ENCODE measurements at places on chromosomes 7 and 10. TPM values are rescaled to one million over a fixed set of nuclear protein-coding genes. Genes with fewer than 3 reads are reported as not detected.

COL17A1 gene
- total RNA-seq, result under 0.01 TPM

MAGI2 gene
- total RNA-seq, result 17.0 TPM

- peak; percentile 65 for DNase-seq
Measured at GRCh38 chr7:41996381-41997035, 240.5 kb downstream of the GLI3 start.

- DNase-seq, result no peak
Measured at GRCh38 chr10:70699659-70700174, 27.4 kb downstream of the ADAMTS14 start.

DNA sequence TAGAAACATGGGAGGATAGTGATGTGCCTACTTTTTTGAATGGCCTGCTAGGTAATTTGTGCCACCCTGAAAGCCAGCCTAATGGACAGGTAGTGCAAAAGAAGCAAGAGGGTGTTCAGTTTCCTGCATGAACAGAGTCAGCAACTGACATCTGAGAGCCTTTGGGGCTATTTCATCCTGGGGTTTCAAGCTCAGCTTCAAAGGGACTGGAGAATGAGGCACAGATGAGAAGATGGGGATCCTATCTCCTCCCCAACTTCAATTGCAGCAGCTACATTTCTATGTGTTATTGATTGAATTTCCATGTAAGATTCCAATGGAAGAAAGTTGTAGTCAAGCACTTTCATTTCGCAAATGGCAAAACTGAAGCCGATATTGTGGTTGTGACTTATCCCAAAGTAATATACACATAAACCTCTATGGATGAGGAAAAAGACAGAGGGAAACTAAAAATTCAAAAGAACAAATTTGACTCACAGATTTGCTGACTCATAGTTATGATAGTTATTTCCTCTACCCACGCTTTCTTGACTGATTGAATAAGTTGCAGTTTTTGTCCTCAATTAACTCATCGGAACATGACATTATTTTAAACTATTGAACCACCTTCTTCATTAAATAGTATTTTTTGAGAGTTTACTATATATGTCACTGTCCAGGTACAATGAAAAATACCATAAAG, 42.6 kb upstream of the NRP1 start:
- peak; percentile 85 for DNase-seq

GRCh38 chr7:99368750-99369389, 5.7 kb upstream of the ARPC1B start:
- DNase-seq, result no peak

GRCh38 chr10:329361-330099, 194.3 kb downstream of the ZMYND11 start:
- peak; percentile 97 for DNase-seq
